ENCODE measurements at places on chromosomes 16 and 17.

DNA sequence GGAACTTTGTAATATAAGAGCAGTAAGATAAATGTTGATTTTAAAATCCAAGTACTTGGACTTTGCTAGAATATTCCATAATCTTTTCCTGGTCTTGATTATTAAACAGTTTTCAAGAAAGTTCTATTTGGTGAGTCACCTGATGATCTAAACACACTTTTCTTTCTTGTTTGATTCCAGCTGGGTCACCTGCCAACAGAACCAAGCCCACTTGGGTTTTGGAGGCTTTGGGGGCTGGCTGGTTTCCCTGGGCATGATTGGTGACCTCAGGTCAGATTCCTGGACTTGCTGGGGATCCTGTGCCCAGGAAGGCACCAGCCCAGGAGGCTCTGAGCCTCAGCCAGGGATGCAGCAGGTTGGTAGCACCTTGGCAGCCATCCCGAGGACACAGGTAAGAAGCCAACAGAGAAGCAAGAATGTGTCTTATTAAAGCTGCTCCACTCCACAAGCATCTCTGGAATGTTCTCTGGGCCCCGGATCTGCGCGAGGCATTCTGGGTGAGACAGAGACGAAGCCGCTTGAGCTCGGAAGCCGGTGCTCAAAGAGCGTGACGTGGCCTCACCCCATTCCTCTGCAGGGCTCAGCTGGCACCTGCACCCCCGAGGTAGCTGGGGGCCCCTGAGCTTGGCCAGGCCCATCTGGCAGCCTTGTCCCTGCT lies 3.1 kb upstream of the TEX19 start:
- no peak for DNase-seq

GRCh38 chr17:66858226-66859083 lies 23.5 kb downstream of the CACNG5 start:
- DNase-seq, result no peak

GRCh38 chr17:55450232-55450825 lies 28.7 kb upstream of the MMD start:
- no peak for DNase-seq

- no peak for DNase-seq
Measured at GRCh38 chr17:74429604-74430384, 2.1 kb upstream of the GPRC5C start.

DNA sequence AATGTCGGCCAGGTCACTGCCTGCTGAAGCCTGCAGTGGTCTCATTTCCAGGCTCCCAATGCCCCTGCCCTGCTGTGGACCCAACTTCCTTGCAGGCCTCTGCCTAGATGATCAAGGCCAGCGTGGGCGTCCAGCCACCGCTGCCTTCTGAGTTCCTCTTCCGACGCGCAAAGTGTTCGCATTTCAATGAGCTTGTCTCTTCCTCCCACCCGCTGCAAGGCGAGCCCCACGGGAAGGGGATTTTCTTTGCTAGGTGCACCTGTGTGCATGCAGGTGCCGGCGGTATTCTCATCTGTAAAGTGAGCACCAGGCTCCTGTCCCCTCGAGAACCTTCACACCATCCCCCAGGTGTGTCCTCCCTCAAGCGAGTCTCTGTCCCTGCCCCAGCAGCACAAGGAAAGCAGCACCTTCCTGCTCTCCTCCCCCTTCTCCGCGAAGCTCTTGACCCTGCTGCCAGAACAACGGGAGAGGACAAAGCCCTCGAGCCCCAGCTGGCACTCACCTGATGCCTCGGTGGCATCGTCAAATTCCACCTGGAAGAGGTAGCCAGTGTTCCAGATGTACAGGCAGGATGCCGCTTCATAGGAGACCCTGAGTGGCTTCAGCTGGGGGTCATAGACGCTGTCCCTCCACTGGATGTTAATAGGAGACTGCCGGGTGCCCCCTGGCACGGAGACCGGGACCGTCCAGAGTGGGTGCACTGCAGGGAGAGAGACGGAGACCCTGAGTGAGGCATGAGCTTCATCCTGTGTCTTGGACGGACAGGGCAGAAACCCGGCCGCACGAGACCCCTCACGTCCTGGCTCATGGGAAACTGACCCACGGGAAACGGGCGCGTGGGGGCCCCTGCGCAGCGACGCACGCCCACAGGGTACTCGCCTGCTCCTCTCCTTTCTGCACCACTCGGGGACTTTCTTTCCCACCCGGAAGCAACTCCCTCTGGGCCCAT lies 9.8 kb downstream of the CA5A start:
- DNase-seq, result peak; percentile 84

GRCh38 chr16:73356401-73357079 lies 308.6 kb upstream of the ZFHX3 start:
- DNase-seq, result no peak

- peak; percentile 15 for DNase-seq
Measured at GRCh38 chr16:12160815-12161550, 184.4 kb downstream of the SNX29 start.

DNA sequence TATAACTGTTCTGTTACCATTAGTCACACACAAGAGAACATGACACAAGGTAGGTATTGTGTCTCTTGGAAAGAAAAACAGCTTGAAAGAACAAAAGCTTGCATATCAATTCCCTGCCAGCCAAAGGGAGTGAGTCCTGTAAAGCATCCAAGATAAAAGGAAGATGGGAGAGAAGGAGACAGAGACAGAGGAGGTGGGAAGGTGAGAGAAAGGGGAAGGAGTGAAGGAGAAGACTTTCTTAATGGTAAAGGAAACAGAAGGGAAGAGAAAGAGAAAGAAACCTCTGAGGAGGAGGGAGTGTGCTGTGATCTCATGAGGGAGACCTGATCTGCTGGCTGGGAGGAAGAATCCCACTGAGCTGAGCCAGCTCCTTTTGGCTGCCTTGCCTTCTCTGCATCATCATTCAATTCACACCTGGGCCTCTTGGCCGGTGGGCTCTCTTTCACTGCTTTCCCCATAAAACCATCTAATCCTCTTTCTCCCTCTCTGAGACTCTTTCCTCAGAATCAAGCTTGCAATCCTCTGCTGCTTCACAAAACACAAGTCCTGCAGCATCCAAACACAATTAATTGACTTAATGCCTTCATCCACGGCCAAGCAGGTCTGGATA lies 271.6 kb downstream of the ABCC12 start:
- DNase-seq, result no peak

DNA sequence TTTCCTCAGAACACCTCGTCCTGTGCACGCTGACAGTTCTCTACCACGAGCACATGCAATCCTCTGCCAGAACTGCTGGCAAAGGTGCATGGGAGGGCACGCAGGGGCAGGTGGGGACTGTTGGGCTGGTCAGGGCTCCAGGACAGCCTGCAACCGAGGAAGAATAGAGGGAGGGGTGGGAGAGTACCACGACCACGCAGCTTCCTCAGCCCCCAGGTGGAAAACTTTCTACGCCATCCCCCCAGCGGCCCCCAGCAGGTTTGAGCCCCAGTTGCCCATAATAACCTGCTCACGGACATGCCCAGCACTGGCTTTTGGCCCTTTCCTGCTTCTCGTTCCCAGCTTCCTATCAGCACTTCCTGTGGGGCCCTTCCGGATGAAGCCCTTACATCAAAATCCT lies 199.3 kb downstream of the C16orf95 start:
- peak; percentile 62 for DNase-seq

DNA sequence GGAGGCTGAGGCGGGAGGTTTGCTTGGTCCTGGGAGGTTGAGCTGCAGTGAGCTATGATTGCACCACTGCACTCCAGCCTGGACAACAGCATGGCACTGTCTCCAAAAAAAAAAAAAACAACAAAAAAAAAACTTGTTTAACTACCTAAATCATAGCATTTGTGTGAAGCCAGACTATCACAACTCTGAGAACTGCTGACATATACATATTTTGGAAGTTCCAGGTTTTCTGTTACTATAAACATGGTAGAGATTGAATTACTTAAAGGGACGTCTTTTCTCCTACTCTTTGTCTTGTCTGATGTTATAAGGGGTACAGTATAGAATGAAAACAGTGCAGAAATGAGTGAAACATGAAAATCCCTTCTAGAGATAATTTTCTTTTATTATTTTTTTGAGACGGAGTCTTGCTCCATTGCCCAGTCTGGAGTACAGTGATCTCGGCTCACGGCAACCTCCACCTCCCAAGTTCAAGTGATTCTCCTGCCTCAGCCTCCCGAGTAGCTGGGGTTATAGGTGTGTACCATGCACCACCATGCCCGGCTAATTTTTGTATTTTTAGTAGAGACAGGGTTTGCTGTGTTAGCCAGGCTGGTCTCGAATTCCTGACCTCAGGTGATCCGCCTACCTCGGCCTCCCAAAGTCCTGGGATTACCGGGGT lies 18.4 kb downstream of the ABCC1 start:
- DNase-seq, result no peak

DNA sequence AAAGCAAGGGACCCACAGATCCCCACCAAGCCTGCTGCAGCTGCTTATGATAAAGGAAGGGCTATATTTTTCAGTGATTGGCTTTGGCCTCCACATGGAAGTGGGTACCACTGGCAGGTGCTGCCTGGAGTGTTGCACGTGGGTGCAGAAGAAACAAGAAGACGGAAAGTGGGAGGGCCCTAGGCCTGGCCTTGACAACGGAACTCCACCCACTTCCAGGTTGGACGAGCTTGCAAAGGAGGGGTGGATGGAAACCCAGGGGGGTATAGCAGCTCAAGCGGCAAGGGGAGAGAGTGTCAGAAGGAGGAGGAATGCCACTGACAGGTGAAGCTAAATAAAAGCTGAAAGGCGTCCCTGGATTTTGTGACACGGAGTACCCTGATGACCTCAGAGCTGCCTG lies 20.3 kb downstream of the TRIM25 start:
- no peak for DNase-seq

- no peak for DNase-seq
Measured at GRCh38 chr17:64390044-64390443, 616 bp downstream of the PECAM1 start.
